ENCODE measurements at places on chromosomes 5 and 9.

- DNase-seq = no peak
Observed at GRCh38 chr9:93005876-93006275, 52.6 kb upstream of the SUSD3 start.

DNA sequence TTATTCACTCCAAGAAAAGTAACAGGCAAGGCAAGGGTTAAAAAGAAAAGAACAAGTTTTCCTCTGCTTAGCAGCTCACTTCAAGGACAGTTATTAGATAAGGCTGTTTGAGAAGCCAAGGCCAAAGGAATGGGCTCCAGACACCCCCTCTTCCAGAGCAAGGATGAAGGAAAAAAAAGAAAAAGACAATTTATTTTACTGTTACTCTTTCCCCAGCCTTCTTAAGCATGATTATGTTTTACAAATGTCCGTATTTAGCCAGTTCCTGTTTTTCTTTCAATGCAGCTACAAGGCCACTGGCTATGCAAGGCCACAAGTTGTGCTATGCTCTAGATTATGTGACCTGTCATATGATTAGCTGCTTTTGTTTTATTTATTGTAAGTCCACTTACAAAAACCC is 106.5 kb upstream of the SIMC1 start:
- DNase-seq = no peak

DNA sequence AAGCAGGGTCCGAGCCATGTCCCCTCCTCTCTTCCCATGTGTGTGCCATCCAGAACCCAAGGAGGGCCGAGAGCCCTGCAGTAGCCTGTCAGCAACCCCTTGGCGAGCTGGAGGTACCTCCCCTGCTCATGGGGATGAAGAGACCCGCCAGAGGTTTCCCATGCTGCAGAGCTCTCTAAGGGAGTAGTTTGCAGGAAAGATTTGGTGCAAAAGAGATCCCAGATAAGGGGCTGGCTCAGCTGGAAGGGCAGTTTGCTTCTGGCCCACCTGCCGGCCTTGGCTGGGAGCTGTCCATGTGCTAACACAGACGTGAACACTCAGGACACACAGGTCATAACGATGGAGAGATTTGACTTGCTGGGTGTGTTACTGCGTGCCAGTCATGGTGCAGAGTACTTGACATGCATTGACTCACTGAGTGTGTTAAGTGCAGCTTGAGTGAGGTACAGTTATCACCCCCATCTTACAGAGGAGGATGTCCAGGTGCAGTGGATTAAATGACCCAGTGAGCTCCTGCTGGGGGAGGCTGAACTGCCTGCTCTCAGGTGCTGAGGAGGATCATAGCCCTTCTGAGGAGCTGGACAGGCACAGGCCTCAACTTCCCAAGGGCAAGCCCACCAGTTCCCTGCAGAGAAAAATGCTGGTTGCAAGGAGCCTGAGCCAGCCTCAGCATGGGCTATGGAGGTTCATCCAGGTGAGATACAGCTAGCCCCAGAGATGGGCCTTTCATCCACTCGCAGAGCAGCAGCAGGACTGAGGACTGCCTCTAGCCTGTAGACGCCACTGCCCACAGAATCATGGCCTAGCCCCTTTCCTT is 6.3 kb upstream of the SLC25A48 start:
- no peak for DNase-seq

- no peak for DNase-seq
Observed at GRCh38 chr9:20048985-20049384, 260.1 kb upstream of the SLC24A2 start.

DNA sequence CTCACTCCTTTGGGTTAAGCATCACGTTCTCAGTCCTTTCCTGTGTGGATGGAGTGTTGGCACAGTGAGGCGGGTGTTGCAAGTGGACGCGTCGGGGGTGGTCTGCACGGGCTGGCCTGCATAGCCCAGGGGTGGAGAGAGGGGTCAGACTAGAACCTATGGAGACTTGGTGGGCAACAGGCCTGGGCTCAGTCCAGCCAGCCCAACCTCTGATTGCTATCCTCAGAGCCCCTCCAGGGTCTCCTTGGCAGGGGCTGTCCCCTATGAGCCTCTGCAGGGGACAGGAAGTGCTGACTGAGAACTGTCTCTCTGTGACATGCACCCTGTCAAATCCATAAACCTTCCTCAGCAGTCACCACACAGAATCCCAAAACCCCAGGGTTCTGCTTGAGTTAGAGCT is 2.3 kb downstream of the DCANP1 start:
- no peak for DNase-seq

DNA sequence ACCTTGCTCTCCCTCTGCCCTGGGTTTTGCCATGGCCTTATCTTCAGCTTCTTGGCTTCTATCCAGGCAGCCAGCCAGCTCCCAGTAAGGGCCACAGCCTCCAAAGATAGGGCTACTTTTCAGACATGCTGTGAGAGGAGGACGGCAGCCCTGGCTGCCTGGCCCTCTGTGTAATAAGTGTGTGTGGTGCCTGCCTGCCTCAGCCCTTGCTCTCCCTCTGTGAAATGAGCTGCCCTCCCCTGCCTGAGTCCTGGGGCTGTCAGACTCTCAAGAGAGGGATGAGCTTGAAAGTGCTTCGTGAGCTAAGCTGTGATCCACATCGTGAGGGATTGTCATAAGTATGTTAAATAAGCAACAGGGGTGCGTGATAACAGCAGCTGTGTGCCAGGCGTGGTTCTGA is 8.1 kb downstream of the NDST1 start:
- DNase-seq = no peak

GRCh38 chr5:133664422-133664821 is 52.1 kb upstream of the FSTL4 start:
- no peak for DNase-seq

GRCh38 chr9:94655739-94656138 is 16.4 kb upstream of the FBP1 start:
- DNase-seq = no peak

DNA sequence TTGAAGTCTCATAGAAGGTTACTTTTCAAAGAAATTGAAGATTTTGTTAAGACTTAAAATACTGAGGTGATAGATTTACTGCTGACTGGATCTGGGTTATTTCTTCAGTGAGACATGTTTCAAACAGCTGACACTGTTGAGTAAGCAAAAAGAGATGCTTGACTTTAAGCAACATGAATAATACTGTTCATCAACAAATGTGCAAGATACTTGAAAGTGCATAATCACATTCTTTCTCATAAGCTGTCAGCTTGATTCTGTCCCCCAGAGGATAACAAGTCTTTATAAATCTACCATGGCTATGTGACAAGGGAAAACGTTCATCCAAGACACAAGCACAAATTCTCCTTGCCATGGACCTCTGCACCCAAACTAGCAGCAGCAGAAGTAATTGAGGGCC is 260.1 kb upstream of the CDH18 start:
- DNase-seq = no peak

DNA sequence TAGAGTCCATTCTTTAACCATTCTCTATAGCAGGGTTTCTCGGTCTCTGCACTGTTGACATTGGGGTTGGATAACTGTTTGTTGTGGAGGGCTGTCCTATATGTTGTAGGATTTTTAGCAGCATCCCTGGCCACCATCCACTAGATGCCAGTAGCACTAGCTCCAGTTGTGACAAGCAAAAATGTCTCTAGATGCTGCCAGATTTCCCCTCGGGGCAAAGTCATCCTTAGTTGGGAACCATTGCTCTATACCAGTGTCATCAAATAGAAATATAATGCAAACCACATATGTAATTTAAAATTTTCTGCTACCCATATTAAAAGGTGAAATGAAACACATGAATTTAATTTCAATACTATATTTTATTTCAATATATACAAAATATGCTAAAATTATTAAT is 2.9 kb downstream of the TTC23L start:
- DNase-seq = no peak

DNA sequence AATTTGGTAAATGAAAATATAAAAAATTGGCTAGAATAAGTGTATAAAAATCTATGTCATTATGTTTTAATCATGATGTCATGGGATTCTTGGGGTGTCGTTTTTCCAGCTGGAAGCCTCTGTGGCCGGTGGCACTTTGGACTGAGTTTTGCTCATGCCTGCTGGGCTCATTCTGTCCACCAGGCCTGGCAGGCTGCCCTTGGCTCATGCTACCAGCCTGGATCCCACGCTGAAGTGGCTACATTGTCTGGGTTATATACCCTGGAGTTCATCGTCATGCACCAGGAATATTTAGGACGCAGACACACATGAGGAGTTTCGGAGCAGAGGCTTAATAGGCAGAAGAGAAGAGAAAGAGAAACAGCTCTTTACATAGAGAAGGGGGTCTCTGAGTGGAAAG is 1913.7 kb upstream of the WWC1 start:
- no peak for DNase-seq

- DNase-seq = no peak
Observed at GRCh38 chr5:131367219-131367860, 103.5 kb downstream of the CDC42SE2 start.

DNA sequence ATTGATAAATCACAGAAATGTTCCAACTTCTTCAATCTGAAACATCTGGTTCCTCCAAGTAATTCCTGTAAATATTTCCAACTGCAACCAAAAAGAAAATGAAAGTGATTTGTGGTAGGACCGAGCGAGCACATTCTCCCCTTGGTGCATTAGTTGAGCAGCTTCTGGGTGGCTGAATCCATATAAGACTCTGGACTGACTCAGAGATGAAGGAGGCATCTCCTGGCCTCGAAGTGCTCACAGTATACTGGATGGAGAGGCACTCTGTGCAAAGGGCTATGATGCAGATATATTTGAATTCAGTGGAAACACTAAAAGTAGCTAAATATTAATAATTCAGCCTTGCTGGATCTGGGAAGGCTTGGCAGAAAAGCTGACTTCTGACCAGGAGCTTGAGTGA is 265.0 kb downstream of the MARCHF11 start:
- DNase-seq = no peak

GRCh38 chr5:143674469-143674786 is 137.5 kb upstream of the HMHB1 start:
- no peak for DNase-seq

- DNase-seq = no peak
Observed at GRCh38 chr5:110785356-110785755, 46.5 kb downstream of the SLC25A46 start.

GRCh38 chr5:114415760-114416159 is 53.9 kb downstream of the KCNN2 start:
- DNase-seq = no peak

DNA sequence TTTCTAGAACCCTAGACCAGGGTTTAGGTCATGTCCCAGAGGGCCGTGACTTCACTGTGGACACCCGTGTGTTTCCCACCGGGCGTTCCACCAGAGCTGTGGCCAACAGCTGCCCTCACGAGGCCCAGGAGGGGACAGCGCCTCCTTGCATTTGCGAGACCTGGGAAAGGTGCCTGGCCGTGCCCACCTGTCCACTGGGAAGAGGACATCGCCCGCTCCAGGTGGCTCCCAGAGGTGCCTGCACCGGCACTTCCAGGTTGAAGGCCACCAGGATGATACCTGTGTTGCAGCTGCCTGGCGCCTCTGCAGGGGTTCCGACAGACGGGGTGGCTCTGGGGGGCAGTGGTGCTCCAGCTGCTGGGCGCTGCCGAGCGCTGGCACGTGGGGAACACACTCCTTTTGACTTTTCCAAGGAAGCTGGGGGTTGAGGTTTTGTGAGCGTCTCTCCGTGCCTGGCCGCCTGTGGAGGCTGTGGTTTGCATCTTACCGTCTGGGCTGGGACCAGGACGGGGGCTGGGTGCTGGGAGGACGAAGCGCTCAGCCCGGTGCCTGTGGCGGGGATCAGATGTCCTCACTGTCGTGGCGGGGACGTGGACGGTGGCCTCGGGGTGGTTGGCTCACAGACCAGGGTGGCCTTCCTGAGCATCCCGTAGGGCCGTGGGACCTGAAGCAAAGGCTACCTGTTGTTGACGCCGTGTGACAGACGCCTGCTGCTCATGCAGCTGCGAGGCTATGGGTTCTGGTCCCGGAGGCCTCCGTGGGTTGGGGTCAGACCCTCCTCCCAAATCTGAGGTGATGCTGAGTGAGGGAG is 19.2 kb downstream of the NKD2 start:
- DNase-seq = no peak

DNA sequence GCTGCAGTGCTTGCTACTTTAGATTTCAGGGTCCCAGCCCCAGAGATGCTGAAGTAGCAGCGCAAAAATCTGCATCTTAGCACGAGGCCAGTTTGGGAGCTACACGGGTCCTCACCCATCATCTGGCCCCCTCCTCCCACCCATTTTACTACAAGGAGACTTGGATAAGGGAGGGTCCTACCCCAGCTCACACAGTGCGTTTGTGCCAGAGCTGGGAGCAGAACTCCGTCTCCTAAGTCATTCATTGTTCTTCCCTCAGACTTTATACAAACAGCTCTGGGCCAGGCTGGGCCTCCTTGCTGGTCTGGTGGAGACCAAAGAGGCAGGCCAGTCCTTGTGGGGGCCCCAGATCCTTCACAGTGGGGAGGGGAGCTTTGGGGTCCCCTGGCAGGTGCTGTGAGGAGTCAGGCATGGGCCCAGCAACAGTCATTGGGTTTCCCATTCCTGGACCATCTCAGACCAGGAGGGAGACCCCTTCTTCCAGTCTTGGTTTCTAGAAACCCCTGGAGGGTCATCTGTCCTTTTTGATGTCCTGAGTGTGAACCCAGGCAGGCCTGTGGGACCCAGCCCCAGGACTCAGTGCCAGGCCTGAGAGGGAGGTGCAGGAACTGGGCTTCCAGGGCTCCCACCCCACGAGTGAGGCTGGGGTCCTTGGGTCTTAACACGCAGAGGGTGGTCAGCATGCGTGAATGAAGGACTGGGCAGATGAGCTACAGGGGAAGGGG is 2.3 kb upstream of the IL17B start:
- no peak for DNase-seq

DNA sequence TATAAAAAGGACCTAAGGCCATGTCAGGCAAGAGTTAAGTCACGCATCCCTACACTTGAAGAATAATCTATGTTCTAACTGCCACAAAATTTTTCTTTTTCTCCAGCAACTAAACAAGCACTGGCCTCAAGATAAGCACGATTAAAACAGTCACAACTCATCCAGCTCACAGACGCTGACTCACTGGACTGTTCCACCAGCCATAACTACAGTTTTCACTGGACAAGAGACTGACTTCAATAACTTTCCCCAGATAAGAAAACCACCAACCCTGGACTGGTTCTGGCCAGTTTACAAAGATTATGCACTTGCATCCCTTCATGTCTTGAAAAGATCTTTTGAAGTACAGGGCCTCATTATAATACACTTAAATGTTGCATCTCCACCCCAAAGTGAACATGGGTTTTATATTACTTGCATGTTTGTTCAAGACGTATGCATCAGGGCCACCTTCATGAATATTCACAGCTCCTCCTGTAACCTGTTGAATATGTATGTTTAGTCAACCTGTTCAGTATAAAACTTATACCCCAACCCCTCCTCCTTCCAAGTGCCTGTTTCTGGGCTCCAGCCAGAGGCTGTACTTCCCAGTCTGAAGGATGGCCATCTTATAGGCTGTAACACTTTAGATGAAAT is 129.3 kb upstream of the EPB41L4A start:
- no peak for DNase-seq

GRCh38 chr9:131080589-131080988 is 15.7 kb upstream of the AIF1L start:
- DNase-seq = no peak

GRCh38 chr9:87275047-87275725 is 222.5 kb upstream of the DAPK1 start:
- DNase-seq = no peak
